Cortex of kidney (tissue), 1 donor: ENCODE measurements at places on chromosomes 5 and 9.

DNA sequence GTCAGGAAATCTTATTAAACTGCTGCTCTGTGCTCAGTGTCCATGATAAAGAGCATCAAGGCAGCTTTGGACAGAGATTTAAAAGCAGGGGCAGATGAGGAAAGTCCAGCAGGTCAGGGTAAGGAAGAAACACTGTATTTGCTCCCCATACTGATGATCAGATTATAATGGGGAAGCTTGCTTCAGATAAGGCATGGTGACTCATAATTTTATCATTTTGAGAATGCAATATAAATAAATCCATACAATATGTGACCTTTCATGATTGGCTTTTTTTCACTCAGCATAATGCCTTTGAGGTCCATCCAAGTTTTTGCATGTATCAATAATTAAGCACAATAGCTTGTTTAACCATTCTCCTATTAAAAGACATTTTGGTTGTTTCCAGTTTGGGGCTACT, 48.1 kb upstream of the LHFPL2 start:
- DNase-seq = no peak

DNA sequence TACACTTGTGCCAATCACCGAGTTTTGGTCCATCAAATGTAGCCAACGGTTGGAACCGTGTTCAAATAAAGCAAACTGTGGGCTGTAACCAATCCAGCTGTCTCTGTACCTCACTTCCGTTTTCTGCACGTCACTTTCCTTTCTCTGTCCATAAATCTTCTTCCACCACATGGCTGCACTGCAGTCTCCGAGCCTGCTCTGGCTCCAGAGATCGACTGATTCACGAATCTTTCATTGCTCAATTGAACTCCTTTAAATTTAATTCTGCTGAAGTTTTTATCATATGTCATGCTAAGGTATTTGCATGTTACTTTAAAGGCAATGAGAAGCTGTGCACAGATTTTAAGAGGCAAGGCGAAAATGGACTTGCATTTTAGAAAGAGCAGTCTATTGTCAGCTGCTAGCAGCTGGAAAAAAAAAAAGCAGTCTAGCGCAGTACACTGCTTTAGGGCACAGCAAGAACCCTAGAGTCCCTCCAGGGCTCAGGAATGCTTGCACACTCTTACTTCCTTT, 13.2 kb downstream of the TTC39B start:
- no peak for DNase-seq

GRCh38 chr9:12819436-12820185, 44.8 kb downstream of the LURAP1L start:
- no peak for DNase-seq

DNA sequence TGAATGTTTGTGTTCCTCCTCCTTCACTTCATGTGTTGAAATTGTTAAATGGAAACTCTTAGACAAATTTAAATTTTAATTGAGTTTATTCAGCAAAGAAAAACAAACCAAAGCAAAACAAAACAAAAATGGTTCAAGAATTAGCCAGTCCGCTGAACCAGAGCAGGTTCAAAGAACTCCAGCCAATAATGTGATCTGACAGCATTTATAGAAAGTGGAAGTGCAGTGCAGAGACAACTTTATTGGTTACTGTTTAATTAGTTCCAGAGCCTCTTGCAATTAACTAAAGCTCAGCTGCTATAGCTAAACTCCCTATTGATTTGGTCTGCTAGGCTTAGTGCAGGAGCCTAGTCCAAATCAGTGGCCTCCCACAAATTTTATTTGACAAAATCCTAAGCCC, 132.9 kb downstream of the RNF180 start:
- DNase-seq = no peak

- no peak for DNase-seq
Measured at GRCh38 chr5:91024727-91025126, 358.4 kb downstream of the ARRDC3 start.

DNA sequence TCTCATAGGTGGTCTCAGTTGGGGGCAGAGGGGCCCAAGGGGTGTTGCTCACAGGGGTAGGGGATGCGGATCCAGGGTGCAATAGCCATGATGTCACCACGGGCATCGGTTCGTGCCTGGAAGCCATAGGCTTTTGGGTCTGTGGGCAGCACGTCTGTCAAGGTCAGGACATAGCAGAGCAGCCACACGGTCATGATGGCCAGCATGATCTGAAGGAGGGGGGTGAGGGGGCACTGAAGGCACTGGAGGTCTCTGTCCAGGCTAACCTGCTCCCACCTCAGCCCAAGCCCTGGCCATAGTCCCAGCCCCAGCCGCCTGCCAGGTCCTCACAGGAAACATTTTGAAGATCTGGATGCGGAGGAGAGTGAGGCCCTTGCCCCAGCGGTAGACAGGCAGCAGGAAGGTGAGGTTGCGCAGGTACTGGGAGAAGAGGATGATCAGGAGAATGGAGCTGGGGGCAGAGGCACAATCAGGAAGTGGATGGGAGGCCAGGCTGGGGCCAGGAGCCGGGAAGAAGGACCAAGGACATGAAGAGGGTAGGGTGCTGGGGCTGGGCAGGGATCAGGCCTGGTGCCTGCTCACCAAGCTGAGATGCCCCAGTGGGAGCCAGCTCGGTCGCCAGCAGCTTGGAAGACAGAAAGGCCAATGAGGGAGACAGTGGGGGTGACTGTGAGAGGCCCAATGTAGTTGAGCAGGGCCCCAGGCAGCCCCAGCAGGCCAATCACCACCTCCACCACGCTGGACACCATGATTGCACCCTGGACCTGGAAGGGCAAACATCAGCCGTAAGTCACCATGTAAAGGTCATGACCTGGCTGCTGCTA, 3.3 kb downstream of the SLC23A1 start:
- DNase-seq = no peak

- no peak for DNase-seq
Measured at GRCh38 chr9:764986-765385, 76.5 kb upstream of the DMRT1 start.

DNA sequence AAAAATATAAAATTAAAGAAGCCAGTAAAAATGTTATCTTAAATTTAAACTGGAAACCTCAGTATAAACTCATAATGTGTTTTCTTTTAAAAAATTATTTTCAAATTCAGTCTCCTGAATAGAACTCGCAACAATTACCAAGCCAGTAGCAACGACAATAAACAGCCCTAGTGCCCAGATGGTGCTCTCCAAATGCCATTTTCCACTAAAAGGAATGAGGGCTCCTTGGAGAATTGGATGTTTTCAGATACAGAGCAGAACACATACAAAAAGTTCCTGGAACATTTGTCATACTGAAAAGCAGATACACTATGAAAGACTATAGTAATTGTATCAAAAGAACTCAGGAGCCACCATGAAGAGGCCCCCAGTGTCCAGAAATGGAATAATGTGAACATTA, 97.4 kb downstream of the TMC1 start:
- no peak for DNase-seq

GRCh38 chr5:96880444-96881164, 4.3 kb downstream of the ERAP2 start:
- no peak for DNase-seq
